ENCODE measurements at places on chromosomes 11 and 22.

- DNase-seq, result no peak
- H3K27ac ChIP-seq, result peak overlapping the region; percentile 25
- H3K4me1 ChIP-seq, result no peaks in the 10 kb centered on the region
- H3K4me3 ChIP-seq, result no peak overlapping the region
These were observed 50.0 kb upstream of the CHST1 start for GRCh38 chr11:45715418-45715817.

GRCh38 chr11:4455419-4455818, 6.3 kb downstream of the OR52K2 start:
- no peak overlapping the region for H3K27ac ChIP-seq
- H3K4me1 ChIP-seq, result peaks cover 5% of the 10 kb centered on the region
- H3K4me3 ChIP-seq, result no peak overlapping the region

GRCh38 chr22:21703684-21704316, 31.8 kb downstream of the YPEL1 start:
- DNase-seq, result no peak
- peak overlapping the region; percentile 51 for H3K27ac ChIP-seq
- H3K27me3 ChIP-seq, result no peaks in the 10 kb centered on the region
- H3K36me3 ChIP-seq, result peaks cover 2% of the 10 kb centered on the region

- DNase-seq, result no peak
- H3K36me3 ChIP-seq, result no peaks in the 10 kb centered on the region
- H3K27ac ChIP-seq, result peak overlapping the region; percentile 58
- peaks cover 9% of the 10 kb centered on the region for H3K4me1 ChIP-seq
These were observed 367 bp upstream of the MMP11 start for GRCh38 chr22:23772315-23772648.

GRCh38 chr22:49923445-49923844, 5.0 kb downstream of the CRELD2 start:
- peaks cover 12% of the 10 kb centered on the region for H3K4me1 ChIP-seq
- no peaks in the 10 kb centered on the region for H3K27me3 ChIP-seq
- H3K4me3 ChIP-seq, result no peak overlapping the region
- peaks cover 4% of the 10 kb centered on the region for H3K36me3 ChIP-seq
- no peak overlapping the region for H3K27ac ChIP-seq

DNA sequence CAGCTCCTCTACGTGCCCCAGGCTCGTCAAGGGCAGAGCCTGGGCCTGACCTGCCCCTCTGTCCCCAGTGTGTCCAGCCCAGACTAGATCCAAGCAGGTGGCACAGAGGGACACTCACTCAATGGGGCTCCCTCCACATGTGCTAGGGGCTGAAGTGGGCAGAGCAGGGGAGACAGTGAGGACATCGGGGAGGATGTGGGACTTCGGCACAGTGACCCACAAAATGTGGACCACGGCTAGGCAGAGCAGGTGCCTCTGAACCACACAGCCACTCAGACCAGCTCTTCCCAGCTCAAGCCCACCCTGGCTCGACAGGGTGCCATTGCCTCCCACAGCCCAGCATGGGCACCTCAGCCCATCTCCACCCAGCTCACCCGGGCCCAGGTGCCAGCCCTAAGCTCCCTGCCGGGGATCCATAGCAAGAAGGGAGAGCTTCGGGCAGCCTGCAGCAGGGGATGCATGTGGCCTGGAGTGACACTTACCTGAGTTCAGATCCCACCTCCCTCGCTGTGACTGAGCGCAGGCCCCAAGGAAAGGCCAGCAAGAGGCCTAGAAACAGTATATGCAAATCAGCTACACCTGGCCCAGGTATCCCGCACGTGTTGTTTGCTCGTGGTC, 46.9 kb upstream of the RTL6 start:
- H3K27me3 ChIP-seq, result peaks cover 51% of the 10 kb centered on the region
- H3K4me3 ChIP-seq, result no peak overlapping the region
- DNase-seq, result no peak

GRCh38 chr22:46737105-46737975, 712 bp downstream of the CERK start:
- H3K36me3 ChIP-seq, result no peaks in the 10 kb centered on the region
- peak; percentile 35 for DNase-seq
- peaks cover 48% of the 10 kb centered on the region for H3K4me1 ChIP-seq

DNA sequence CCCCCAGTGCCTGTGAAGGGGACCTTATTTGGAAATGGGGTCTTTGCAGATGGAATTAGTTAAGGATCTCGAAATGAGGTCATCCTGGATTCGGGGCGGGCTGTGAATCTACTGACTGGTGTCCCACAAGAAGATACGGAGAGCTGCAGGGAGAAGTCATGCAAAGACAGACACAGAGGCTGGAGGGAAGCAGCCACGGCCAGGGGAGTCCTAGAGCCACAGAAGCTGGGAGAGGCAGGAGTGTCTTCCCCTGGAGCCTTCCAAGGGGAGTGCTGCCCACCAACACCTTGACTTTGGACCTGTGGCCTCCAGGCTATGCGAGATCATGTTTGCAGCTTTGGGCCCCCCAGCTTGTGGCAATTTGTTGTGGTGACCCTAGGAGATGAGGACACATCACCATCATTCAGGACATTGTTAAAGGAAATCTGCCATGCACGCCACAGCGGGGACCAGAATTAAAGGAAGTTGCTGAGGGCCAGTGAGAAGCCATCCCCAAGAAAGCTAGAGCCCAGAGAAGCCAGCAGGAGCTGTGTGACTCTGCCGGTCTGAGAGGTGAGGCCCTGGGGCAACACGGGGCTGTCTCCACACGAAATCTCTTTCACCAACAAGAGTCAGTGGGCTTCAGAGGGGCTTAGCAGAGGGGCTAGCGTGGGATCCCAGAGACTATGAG, 434.7 kb downstream of the BRD1 start:
- peaks cover 8% of the 10 kb centered on the region for H3K27me3 ChIP-seq
- H3K4me3 ChIP-seq, result no peak overlapping the region
- DNase-seq, result no peak
- H3K36me3 ChIP-seq, result peaks cover 4% of the 10 kb centered on the region
- H3K4me1 ChIP-seq, result no peaks in the 10 kb centered on the region
- H3K27ac ChIP-seq, result no peak overlapping the region

DNA sequence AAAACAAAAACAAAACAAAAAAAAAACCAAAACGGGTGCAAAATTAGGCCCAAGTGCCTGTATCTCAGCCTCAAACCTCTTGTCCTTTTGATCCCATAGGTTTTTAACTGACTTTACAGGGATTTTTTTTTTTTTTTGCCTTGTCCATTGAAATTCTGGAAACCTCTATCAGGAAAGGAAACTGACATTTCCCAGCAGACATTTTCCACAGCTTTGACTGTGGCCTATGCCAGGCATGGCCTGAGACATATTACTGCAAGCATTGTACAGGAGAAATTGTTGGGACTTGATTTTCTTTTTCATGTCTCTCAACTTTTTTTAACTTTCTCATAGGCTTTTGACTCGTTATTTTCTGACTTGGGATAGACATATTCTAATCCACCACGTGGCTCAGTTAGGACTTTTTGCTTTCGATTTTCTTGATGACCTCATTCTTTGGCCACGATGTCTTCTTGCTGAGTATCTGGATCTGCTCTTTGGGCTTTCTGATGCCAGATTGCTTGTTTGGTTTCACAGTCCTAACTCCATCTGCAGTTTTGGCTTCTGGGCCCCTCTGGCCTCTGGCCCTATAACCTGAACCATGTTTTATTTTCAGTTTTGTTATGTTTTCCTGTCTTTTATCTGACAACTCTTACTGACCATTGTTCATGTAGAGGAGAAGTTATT, 336.1 kb upstream of the C11orf87 start:
- peaks cover 3% of the 10 kb centered on the region for H3K27me3 ChIP-seq
- H3K4me3 ChIP-seq, result no peak overlapping the region
- DNase-seq, result no peak
- no peak overlapping the region for H3K27ac ChIP-seq
- no peaks in the 10 kb centered on the region for H3K36me3 ChIP-seq

DNA sequence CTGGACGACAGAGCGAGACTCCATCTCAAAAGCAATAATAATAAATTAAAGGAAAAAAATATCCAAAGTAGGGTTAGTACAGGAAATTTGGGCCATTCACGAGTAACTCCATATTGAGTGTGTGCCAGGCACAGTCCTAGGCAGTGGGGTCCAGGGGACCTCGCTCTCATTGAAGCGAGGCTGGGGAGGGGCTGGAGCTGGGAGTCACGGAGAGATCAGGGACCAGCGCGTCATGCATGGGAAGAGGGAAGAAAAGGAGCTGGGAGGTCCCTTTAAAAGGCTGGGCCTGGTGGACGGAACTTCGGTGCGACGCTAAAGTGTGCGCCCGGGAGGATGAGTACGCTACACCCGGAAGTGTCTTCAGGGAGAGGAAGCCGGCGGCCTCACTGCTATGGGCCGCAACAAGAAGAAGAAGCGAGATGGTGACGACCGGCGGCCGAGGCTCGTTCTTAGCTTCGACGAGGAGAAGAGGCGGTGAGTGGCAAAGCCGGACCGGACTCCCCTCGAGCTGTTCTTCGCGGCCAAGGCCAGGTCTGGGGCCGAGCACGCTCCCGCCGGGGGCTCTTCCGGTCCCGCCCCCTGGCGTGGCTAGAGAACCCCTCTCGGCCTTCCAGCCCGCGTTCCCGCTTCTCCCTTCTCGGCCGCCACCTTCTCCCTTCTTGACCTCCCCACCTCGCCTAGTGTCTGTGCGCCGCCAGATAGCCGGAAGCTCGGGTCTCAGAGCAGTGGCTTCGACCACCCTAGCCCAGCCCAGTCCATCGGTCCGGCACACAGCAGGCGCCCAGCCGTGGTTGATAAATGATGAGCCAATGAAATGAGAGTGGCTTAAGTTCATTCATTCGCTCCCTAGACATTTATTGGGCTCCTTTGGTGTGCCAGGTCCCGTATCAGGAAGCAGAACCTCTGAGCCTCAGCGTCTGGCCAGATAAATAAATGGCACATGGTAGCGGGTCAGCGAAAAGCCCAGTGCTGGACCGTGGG, at the start of gene NOL12:
NOL12 (plus strand) TSS at position 342 of the 981 bp plus-strand sequence; CDS start at position 392, 50 bp downstream.
- peak within 1 kb of the TSS; percentile 98 for H3K4me3 ChIP-seq
- peak within 1 kb of the TSS; percentile 98 for H3K27ac ChIP-seq
- peaks cover 14% of the 10 kb centered on the region for H3K4me1 ChIP-seq

GRCh38 chr11:113113801-113114704, 152.8 kb downstream of the NCAM1 start:
- no peaks in the 10 kb centered on the region for H3K36me3 ChIP-seq
- no peaks in the 10 kb centered on the region for H3K4me1 ChIP-seq
- no peak overlapping the region for H3K27ac ChIP-seq
- H3K4me3 ChIP-seq, result no peak overlapping the region

DNA sequence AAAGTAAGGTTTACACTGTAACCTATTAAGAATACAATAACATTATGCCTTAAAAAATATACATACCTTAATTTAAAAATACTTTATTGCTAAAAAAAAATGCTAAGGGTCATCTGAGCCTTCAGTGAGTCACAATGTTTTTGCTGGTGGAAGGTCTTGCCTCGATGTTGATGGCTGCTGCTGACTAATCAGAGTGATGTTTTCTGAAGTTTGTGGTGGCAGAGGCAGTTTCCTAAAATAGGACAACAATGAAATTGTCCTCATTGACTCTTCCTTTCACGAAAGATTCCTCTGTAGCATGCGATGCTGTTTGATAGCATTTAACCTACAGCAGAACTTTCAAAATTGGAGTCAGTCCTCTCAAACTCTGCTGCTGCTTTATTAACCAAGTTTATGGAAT, 97.6 kb downstream of the FAT3 start:
- H3K27me3 ChIP-seq, result no peaks in the 10 kb centered on the region

DNA sequence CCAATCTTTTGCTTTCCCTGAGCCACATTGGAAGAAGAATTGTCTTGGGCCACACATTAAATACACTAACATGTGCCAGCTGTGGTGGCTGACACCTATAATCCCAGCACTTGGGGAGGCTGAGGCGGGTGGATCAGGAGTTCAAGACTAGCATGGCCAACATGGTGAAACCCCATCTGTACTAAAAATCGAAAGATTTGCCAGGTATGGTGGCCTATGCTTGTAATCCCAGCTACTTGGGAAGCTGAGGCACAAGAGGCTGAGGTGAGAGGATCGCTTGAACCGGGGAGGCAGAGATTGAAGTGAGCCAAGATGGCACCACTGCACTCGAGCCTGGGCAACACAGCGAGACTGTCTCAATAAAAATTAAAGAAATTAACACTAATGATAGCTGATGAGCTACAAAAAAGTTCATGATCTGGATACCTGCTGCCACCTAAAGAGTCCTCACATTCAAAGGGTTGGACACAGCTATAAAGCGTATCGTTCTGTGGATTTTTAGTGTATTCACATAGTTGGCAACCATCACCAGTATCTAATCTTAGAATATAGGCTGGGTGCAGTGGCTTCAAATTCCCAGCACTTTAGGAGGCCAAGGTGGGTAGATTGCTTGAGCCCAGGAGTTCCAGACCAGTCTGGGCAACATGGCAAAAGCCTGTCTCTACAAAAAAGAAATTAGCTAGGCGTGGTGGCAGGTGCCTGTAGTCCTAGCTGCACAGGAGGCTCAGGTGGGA, 3.4 kb upstream of the LDHC start:
- no peaks in the 10 kb centered on the region for H3K27me3 ChIP-seq
- H3K36me3 ChIP-seq, result peaks cover 20% of the 10 kb centered on the region
- peaks cover 8% of the 10 kb centered on the region for H3K4me1 ChIP-seq

GRCh38 chr11:96470521-96470920, 80.7 kb downstream of the JRKL start:
- H3K4me3 ChIP-seq, result no peak overlapping the region
- peaks cover 8% of the 10 kb centered on the region for H3K36me3 ChIP-seq
- no peak for DNase-seq
- no peak overlapping the region for H3K27ac ChIP-seq
- peaks cover 8% of the 10 kb centered on the region for H3K27me3 ChIP-seq

DNA sequence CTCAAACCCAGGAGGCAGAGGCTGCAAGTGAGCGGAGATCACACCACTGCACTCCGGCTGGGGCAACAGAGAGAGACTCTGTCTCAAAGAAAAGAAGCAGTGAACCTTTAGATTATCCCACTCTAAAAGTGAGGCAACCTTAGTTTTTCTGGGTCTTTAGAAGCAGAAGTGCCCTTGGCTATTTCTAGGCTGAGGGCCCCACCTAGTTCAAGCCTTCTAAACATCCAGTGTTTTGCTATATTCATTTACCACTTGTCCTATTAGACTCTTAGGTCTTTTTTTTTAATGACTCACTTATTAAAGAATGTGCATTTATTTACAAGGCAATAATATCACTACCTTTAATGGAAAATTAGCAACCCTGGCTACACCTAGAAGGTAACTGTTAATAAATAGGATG, 16.7 kb upstream of the EHF start:
- DNase-seq, result no peak
- no peaks in the 10 kb centered on the region for H3K36me3 ChIP-seq
- H3K4me1 ChIP-seq, result peaks cover 4% of the 10 kb centered on the region
- H3K27ac ChIP-seq, result no peak overlapping the region

All from naive thymus-derived CD8-positive, alpha-beta T cell (primary cell).